ENCODE measurements at places on chromosomes 13 and 19. TPM values are rescaled to one million over a fixed set of nuclear protein-coding genes. Genes with fewer than 3 reads are reported as not detected.

DNA sequence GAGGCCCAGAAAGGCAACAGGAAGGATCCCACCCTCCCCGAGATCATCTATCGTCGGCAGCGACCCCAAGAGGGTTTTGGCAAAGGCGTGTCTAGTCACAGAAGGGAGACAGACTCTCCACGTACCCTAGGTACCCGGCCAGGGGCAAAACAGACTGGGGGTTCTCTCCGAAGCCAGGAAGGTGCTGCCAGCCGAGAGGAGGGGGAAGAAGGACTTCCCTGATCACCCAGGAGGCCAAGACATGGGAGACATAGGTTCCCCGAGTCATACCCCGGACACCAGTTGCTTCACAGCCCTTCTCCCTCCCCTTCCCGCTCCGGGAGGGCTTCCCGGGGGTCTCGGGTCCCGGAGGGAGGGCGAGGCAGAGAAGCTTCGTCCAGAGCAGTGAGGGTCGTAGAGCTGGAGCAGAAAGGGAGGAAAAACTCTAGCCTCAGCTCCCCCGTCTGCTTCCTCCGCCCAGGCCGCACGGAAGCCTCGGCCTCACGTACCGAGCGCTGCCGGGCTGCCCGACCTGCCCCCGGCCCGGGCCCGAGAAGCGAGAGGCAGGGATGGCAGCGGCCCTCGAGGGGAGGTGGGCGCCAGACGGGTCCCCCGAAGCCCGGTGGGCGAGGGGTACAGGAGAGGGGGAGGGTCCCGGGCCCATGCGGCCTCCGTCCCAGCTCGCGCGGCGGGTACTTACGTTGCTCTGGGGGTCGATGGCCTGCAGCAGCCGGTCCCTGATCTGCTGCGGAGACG is 644 bp downstream of the MED26 start:
- peak overlapping the region; percentile 88 for H3K4me3 ChIP-seq
- H3K4me1 ChIP-seq = no peaks in the 10 kb centered on the region
- H3K36me3 ChIP-seq = no peaks in the 10 kb centered on the region
- no peak overlapping the region for H3K27ac ChIP-seq
- H3K27me3 ChIP-seq = no peaks in the 10 kb centered on the region

DNA sequence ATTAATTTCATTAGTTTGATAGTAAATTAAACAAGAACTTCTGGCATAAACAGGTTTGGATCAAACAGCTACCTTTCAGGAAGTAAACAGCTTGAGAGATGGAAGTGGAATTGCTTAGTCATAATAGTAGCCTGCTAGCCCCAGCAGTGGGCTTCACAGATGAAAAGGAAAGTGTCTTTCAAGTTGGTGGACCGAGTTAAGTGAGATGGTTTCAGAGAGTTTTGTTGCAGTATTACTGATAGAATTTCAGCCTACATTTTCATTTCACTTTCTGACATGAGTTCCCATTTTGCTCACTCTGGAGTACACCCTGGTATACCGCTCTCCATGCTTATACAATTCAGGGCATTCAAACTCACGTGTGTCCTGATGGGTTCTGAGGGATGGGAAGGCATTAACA is 2.0 kb upstream of the PTOV1 start:
- no peak overlapping the region for H3K4me3 ChIP-seq
- no peaks in the 10 kb centered on the region for H3K27me3 ChIP-seq
- H3K4me1 ChIP-seq = no peaks in the 10 kb centered on the region

GRCh38 chr13:23472189-23472588 is 38.7 kb upstream of the SACS start:
- H3K27ac ChIP-seq = no peak overlapping the region
- H3K4me3 ChIP-seq = no peak overlapping the region
- DNase-seq = no peak
- H3K27me3 ChIP-seq = no peaks in the 10 kb centered on the region
- no peaks in the 10 kb centered on the region for H3K4me1 ChIP-seq

TEAD2 gene
- total RNA-seq = 48.8 TPM

C13orf46 gene
- total RNA-seq = 2.1 TPM

GRCh38 chr19:49475995-49476880 is 2.2 kb downstream of the FLT3LG start:
- H3K27ac ChIP-seq = no peak overlapping the region
- no peaks in the 10 kb centered on the region for H3K4me1 ChIP-seq
- H3K27me3 ChIP-seq = no peaks in the 10 kb centered on the region
- no peak overlapping the region for H3K4me3 ChIP-seq

DNA sequence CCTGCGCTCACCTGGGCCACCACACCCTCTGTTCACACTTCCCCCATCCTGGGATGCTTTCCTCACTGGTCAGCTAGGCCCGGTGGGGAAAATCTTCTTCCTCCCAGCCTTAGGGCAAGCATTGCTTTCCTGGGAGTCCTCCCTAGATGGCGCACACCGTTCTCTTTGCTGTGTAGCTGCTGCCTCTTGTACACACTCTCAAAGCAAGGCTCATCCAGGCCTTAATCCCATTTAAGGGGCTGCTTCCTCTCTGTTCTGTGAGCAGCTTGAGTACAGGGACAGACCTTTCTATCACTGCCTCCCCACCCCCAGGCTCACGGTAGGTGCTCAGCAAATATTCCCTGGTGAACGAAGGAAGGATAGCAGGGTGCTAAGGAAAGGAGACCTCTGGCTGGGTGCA is 11.1 kb downstream of the SLC7A10 start:
- no peaks in the 10 kb centered on the region for H3K27me3 ChIP-seq
- H3K27ac ChIP-seq = no peak overlapping the region
- no peak overlapping the region for H3K4me3 ChIP-seq
- no peak for DNase-seq
- no peaks in the 10 kb centered on the region for H3K4me1 ChIP-seq

GRCh38 chr19:3250675-3251074 is 26.2 kb downstream of the CELF5 start:
- no peaks in the 10 kb centered on the region for H3K27me3 ChIP-seq
- H3K4me1 ChIP-seq = no peaks in the 10 kb centered on the region
- no peak overlapping the region for H3K4me3 ChIP-seq

DNAJB1 gene
- 95.8 TPM for total RNA-seq

GRCh38 chr19:33522371-33522662 is 726 bp upstream of the PEPD start:
- no peaks in the 10 kb centered on the region for H3K27me3 ChIP-seq
- no peak overlapping the region for H3K27ac ChIP-seq
- DNase-seq = no peak
- H3K4me1 ChIP-seq = no peaks in the 10 kb centered on the region

DNA sequence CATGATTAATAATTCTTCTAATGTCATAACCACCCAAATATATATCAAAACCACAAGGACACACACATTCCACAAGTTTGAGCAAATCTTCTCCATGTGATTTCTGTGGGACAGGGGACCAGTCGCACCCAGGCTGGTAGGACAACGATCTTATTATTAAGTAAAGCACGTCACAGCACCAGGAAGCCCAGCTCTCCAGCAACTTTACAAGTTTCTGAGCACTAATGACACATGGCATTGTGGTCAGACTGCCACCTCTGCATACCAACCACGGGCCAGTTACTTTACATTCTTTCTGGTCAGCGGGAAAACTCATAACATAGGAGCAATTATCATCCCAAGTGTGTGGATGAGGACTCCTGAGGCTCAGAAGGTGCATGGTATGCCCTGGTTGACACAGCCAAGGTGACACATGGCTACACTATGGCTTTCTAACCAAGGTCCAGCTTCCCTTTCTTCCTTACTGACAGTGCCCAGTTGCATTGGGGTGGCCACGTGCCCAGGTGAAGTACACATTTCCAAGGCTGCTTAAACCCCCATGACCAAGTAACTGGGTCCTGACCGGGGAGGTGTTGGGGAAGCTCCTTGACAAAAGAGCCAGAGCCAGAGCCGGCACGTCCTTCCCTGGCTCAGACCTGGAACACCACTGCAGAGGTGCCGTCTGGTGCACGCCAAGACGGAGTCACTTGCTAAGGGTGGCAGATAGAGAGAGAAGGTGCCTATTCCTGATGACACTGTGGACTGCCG is 27.4 kb downstream of the LATS2 start:
- peaks cover 6% of the 10 kb centered on the region for H3K4me1 ChIP-seq
- H3K4me3 ChIP-seq = no peak overlapping the region
- H3K27ac ChIP-seq = peak overlapping the region; percentile 23
- no peak for DNase-seq

TMEM145 gene
- total RNA-seq = not detected

LRRC63 gene
- 0.99 TPM for total RNA-seq

FCER2 gene
- total RNA-seq = 0.36 TPM

- no peak overlapping the region for H3K27ac ChIP-seq
- no peak overlapping the region for H3K4me3 ChIP-seq
- no peaks in the 10 kb centered on the region for H3K4me1 ChIP-seq
- DNase-seq = no peak
Observed at GRCh38 chr19:18894254-18895037, 1.5 kb downstream of the CERS1 start.

DNA sequence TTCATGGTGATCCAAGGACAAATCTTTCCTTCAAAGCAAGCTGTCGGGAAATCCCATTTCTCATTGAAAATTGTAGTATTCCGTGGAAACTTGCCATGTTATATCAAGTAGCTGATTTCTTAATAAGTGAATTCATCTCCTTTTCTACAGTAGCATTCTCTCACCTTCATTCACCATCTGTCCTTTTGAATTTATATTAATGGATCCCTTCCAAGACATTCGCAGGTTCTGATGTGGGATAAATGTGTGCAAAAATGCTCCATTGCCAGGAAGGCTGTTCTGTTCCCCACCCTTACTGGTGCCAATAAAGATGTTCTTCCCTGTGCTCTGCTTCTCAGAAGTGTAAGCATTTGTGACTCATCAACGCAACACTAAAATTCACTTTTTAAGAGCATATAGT is 36.2 kb downstream of the AMER2 start:
- H3K4me3 ChIP-seq = no peak overlapping the region
- H3K27me3 ChIP-seq = no peaks in the 10 kb centered on the region
- no peak overlapping the region for H3K27ac ChIP-seq
- H3K36me3 ChIP-seq = no peaks in the 10 kb centered on the region

DNA sequence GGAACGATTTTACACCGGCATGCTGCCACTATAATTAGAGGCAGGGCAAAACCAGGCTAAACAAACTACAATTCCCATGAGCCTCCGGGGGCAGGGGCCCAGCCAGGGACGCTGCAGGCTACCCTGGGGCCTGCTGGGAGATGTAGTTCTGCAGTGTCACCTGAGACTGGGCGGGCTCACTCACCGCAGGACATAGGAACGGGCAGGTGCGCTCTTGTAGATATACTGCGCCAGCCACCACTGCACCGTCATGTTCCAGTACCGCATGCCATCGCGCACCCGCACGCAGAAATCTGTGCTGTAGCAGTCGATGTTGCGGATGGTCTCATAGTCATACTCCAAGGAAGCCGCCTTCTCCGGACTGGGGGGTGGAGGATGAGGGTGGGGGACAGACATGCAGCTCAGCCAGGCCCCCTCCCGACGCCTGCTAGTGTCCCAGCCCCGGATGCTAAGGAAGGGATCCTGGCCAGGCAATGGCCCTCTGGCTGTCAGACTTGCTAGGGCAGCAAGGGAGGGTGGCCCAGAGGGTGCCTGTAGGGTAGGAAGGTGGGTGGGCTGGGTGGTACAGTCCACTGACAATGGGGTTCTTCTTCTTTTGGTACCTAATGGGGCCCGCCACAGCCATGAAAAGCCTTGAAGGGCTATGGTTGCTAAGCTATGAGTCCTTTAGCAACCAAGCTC is 5.8 kb upstream of the TMC4 start:
- no peak overlapping the region for H3K4me3 ChIP-seq
- H3K36me3 ChIP-seq = no peaks in the 10 kb centered on the region
- DNase-seq = peak; percentile 47
- H3K4me1 ChIP-seq = no peaks in the 10 kb centered on the region
- no peak overlapping the region for H3K27ac ChIP-seq

DNA sequence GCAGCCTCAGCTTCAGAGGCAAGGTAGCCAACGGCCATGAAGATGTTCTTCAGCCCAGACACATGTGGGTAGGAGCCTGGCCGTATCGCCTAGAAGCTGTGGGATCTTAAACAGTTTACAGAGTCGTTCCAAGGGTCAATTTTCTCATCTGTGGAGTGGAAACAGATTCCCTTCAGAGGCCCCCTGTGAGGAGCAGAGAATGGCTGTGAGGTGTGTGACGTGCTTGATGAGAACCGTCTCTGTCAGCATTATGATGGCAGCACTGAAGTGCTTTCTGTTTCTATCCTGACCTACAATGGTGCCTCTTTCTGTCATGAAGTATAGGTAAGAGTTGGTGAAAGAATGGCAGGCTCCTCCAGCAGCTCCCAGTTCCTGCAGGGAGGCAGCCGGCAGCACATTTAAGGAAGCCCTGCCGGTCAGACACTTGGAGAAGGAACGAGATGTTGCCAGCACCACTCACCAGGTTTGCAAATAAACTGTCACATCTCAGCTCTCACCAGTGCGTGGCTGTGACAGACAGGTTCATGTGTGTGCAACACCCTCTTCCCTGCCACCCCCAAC is 277.3 kb downstream of the FOXO1 start:
- H3K4me3 ChIP-seq = no peak overlapping the region
- no peak overlapping the region for H3K27ac ChIP-seq
- no peaks in the 10 kb centered on the region for H3K36me3 ChIP-seq

URAD gene
- not detected for total RNA-seq

NLRP13 gene
- total RNA-seq = not detected

- H3K27ac ChIP-seq = no peak overlapping the region
- H3K36me3 ChIP-seq = no peaks in the 10 kb centered on the region
- no peak for DNase-seq
- H3K4me3 ChIP-seq = no peak overlapping the region
Observed at GRCh38 chr13:97307882-97308624, 85.9 kb downstream of the MBNL2 start.

ACER1 gene
- total RNA-seq = not detected

DACT3 gene
- 84.1 TPM for total RNA-seq

- no peak overlapping the region for H3K27ac ChIP-seq
- DNase-seq = no peak
- H3K36me3 ChIP-seq = no peaks in the 10 kb centered on the region
- no peaks in the 10 kb centered on the region for H3K4me1 ChIP-seq
- H3K27me3 ChIP-seq = no peaks in the 10 kb centered on the region
- H3K4me3 ChIP-seq = no peak overlapping the region
Observed at GRCh38 chr19:30085394-30085793, 143.4 kb downstream of the URI1 start.

DNA sequence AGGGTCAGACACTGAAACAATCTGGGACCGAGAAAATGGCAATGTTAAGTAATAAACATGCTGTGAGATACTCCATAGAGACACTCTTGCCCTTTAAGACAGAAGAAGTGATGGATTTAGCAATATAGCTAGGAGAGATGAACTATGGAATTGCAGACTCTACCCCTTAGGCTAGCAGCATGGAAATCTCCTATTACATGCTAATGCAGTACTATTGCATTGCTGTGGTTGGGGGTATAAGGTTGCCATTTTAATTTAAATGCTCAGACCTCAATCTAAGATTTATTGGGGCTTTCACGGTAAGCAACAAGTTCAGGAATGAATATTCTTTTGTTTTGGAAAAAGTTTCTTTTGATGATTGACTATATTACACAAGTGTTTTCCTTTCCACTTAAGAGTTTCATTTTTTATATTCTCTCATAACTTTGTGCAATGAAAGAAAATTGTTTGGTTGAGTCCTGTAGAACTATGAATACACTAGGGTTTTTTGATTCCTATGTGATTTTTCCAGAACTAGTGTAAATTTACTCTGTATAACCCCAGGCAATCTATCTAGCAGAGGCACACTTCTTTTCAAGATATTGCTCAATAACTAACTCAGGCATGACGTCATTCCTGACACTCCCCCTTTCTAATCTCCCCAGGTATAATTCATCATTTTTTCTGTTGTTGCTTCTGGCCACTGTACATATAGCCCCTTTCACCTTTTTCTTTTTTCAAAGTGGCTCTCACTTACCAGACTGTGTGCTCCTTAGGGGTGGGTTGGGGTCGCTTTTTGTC is 394.7 kb upstream of the KLF12 start:
- no peak overlapping the region for H3K4me3 ChIP-seq
- DNase-seq = no peak
- no peaks in the 10 kb centered on the region for H3K4me1 ChIP-seq
- H3K27me3 ChIP-seq = no peaks in the 10 kb centered on the region
- no peak overlapping the region for H3K27ac ChIP-seq

Data from aorta (tissue), 5 donors.